Epithelial cell of proximal tubule (primary cell): ENCODE measurements at places on chromosomes 13 and 19. TPM values are rescaled to one million over a fixed set of nuclear protein-coding genes. Genes with fewer than 3 reads are reported as not detected.
A peak's percentile ranks its signal among the peaks of the same experiment; 100 is the strongest.

DNA sequence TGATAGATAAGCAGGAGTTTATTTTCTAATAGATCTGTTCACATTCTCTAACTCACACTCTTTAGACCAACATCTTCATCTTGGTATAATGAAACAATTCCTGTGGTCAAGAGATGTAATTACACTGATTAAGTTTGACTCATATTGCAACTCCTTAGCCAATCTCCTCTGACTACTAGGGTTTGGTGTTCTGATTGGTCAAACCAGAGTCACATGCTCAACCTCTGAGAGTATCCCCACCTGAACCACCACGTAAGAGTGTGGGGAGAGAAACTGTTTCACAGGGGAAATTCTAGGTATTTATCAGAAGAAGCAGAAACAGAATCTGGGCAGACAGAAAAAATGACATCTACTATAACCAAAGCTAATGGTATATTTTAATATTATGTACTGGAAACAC, 42.4 kb downstream of the UQCRFS1 start:
- no peak for DNase-seq

DNA sequence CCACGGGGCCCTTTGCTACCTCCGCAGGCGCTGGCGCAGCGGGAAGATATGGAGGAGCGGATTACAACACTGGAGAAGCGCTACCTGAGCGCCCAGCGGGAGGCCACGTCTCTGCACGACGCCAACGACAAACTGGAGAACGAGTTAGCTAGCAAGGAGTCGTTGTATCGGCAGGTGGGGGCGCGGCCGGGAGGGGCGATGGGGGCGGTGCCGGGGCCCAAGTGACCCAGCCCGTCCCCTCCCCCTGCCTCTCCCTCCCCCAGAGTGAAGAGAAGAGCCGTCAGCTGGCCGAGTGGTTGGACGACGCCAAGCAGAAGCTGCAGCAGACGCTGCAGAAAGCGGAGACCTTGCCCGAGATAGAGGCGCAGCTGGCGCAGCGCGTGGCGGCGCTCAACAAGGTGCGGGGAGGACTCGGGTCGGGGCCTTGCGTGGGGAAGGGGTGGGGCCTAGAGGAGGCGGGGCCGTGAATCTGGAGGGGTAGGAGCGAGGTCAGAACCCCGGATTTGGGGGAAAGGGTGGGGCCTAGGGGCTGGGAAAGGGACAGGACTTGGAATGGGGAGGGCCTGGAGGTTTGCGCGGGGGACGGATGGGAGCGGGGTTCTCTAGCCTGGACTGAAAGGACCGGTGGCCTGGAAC, 13.7 kb downstream of the PPFIA3 start:
- DNase-seq = no peak

The LRRC25 gene
- total RNA-seq = 0.06 TPM in 1 of 2 replicates, not detected in the other

The ZNF225 gene
- total RNA-seq = 0.63 and 2.6 TPM in 2 replicates

The CFAP97D2 gene
- total RNA-seq = not detected in 2 replicates

The KCTD4 gene
- total RNA-seq = 0.22 and 0.63 TPM in 2 replicates

GRCh38 chr19:38316477-38317067, 825 bp upstream of the YIF1B start:
- no peak for DNase-seq

GRCh38 chr19:19674315-19674714, 5.7 kb downstream of the ZNF101 start:
- DNase-seq = no peak

The TNNT1 gene
- total RNA-seq = 1.8 and 24.4 TPM in 2 replicates

- no peak for DNase-seq
Observed at GRCh38 chr13:103852036-103852435, 785.8 kb upstream of the SLC10A2 start.

DNA sequence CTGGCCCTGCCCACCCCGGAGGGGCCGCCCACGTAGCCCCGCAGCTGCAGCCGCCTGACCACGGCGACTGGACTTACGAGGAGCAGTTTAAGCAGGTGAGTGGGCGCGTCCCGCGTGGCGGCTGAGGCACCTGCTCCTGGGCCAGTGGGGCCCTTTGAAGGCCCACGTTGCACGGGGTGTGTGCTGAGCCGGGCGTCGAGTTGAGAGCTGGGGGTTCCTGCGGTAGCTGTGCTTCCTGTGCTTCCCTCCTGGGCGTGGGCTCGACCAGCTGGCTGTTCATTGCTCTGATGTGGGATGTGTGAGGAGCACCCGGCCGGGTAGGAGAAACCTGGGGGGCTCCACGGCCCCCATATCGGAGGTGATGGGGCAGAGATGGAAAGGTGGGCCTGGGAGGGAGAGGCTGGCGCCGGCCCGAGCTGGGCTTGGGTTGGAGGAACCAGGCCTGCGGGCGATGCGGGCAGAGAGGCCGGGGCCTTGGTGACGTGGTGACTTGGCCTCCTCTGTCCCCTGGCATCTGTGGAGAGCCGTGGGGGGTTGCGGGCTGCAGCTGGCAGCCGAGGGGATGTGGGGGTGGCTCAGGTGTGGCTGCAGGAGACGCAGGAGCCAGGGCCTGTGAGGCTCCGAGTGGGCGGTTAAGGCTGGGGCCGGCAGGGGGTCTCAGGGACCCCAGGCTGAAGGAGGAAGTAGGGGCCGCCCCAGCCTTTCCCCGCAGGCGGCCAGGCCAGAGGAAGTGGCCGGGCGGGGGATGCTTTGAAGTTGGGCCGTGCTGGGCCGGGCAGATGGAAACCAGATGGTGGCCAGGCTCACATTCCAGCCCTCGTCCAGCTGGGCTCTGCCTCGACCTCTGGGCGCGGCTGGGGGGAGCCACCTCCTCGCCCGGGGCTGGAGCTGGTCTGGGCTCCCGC, 7.1 kb downstream of the ARID3A start:
- no peak for DNase-seq

- no peak for DNase-seq
Observed at GRCh38 chr13:113532156-113532806, 41.8 kb upstream of the DCUN1D2 start.

The ATCAY gene
- total RNA-seq = not detected in 2 replicates

The C19orf73 gene
- 2.7 and 10.3 TPM in 2 replicates for total RNA-seq

- no peak for DNase-seq
Observed at GRCh38 chr13:50403311-50403710, 388.1 kb downstream of the KCNRG start.

The SPACA6 gene
- total RNA-seq = 4.7 and 4.9 TPM in 2 replicates

DNA sequence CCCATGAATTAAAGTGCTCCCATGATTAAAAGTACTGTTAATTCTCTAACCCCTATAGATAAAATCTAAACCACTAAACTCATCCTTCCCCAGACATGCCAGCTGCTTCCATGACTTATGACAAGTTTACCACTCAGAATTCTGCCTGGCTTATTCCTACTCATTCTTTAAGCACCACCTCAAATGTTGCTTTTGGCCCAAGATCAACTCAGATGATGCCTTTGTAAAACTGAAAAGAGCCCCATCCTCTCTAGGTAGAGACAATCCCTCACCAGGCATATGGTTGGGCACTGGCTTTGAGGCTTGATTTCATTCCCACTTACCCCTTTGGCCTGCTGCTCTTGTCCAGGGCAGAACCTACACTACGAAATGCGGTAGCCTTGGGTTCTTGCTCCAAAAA, 250.0 kb downstream of the DNAJC15 start:
- DNase-seq = no peak

DNA sequence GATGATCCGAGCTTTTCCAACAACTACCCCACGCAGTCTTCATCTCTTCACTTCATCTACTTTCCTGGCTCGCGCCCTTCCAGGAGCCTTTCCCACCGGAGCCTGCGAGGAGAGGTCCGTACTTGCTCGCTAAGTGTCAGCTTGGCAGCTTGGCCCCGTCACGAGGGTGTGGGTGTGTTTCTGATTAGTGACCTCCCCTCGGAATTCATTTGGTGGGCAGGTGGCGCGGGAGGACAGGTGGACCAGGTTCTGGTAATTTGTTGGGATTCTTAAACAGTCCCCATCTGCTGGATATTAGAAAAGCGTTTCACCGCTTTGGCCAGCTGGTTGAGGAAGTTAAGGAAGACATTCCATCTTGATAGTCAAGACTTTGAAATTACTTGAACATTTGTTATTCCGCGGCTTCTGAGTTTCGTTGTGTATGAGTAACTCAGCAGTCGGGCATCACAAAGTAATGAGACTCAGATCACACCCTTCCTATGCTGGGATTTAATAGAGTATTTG, 515 bp downstream of the UFM1 start:
- DNase-seq = peak; percentile 20

The KRTDAP gene
- total RNA-seq = not detected in 2 replicates

DNA sequence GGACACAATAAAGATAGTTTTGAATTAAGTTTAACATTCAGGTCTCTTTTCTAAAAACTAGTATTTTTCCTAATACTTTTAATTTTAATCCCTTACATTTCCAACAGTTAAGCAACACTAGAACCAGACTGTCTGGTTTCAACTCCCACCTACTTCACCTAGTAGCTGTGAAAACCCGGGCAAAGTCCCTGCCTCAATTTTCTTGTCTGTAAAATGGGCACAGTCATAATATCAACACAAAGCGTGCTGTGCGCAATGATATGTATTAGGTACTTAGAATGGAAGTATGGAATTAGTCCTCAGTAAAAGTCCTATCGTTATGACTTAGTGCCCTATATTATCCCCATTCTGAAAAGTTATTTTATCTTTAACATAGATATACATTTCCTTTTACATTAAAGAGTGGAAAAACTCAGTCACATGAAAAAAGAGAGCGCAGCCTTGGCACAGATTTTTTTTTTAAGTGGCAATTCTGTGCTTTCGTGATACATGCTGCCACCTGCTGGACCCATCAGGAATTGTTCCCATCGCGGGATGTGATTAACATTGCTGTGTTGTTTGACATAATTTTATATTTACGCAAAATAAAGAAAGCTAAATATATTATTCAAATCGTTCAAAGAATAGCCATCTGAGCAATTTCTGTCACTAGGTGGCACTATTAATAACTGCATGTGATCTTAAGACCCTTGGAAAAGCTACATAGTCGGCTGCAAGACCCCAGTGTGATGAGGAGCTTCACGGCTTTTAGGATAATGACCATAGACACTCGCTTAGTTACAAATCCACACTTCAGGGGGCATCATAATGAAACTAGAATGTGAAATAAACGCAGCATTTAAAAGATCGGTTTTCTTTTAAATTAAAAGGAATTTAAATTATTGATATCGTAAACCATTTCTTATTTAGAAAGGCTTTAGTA, 59.9 kb downstream of the LIG4 start:
- DNase-seq = no peak

- no peak for DNase-seq
Observed at GRCh38 chr13:89029062-89029461, 1357.9 kb downstream of the SLITRK5 start.

The SLC25A41 gene
- total RNA-seq = 0.23 TPM in 1 of 2 replicates, not detected in the other

- DNase-seq = no peak
Observed at GRCh38 chr13:31101472-31102170, 60.1 kb downstream of the HSPH1 start.

The PRR22 gene
- total RNA-seq = 1.5 TPM in 1 of 2 replicates, not detected in the other

DNA sequence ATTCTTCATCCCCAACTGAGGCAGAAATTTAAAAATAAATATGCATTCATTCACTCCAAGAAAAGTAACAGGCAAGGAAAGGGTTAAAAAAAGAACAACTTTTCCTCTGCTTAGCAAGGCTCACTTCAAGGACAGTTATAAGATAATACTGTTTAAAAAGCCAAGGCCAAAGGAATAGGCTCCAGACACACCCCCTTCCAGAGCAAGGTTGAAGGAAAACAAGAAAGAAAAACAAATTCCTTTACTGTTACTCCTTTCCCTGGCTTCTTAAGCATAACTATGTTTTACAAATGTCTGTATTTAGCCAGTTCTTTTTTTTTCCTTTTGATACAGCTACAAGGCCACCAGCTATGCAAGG, 8.5 kb downstream of the SIGLEC11 start:
- DNase-seq = no peak

GRCh38 chr19:29774126-29774525, 37.7 kb upstream of the CCNE1 start:
- no peak for DNase-seq

GRCh38 chr19:45401815-45402214, 3.1 kb downstream of the PPP1R13L start:
- DNase-seq = no peak

DNA sequence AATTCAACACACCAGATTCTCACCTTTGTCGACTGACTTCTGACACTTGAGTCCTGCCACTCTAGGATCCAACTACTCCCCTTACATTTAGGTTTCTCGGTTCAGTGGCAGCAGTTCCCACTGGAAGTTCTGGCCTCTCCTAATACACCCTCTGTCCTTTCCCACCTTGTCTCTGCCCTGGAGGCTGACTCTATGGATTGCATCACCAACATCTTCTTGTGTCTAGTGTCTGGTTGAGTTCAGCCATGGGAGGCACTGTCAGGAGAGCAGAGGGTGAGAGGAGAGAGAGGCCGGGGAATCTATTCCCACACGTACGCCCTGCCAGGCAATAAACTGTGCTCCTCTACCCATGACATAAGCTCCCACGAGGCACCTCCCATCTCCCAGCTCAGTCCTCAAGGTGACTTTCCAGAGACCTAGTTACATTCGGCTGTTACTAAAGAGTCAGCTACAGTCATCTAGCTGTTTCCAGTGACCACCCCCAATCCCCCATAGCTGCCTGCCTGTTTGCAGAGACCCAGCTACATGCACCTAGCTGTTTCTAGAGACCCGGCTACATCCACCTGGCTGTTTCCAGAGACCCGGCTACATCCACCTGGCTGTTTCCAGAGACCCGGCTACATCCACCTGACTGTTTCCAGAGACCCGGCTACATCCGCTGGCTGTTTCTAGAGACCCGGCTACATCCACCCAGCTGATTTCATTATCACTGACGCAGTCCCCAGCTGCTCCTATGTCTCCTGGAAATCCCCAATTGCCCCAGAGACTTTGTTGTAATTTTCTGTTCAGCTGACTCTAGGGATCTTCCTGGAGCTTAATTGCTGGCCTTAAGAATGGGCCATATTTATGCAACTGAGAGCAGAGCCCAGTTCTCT, 8.1 kb upstream of the LILRB4 start:
- DNase-seq = no peak

- no peak for DNase-seq
Observed at GRCh38 chr13:48251611-48252081, 18.6 kb downstream of the ITM2B start.

DNA sequence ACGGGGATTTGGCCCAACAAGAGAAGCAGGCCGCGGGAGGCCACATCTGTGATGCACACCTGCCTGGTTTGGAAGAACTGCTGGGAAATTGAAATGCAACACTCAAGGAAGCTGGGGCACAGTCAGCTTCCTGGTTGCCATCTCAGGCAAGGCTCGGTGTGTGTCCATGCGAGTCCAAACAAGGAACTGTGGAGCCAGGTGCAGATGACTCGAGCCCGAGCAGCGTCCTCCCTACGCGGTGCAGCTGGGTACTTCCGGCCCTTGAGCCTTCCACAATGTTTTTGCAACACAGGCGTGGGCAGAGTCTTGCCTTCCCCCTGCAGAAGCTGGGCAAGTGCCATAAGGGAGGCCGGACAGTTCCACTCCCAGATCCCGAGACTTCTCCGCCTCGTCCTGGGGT, 94.6 kb downstream of the CRYL1 start:
- DNase-seq = no peak

DNA sequence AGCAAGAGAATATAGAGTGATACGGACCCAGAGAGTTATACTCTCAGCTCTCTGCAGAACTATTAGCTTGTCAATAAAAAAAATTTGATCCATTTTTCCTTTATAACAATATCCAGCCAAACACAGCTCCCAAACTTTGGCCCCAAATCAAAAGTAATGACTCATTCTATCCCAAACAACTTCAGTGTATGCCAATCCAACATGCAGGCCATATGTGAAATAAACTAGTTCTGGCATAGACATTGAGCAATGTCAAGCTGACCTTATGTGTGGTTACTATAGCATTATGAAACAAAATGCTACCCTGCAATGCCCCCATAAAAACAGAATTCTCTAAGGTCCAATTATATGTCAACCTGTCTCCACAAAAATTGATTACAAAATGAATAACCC, 209.5 kb downstream of the DNAJC15 start:
- no peak for DNase-seq
